ENCODE measurements at places on chromosomes 11 and 22.

DNA sequence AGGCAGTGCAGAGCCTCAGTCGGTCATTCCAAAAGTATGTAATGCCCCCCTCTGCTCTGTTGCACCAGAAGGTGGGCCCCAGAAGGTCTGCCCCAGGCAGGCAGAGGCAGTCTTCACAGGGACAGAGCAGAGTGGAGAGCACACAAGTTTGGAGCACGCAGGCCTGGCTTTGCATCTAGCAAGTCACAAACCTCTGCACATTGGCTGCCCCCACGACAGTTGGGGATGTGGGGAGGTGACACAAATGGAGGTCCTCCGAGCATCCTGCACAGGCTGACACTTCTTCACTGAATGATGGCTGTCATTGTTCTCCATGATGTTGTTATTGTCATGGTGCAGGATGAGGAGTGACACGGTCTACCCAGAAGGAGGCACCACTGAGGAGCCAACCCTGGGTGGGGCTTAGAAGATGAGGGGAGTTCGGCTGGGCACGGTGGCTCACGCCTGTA lies 11.9 kb downstream of the TOM1 start:
- no peak for DNase-seq

- DNase-seq: no peak
Observed at GRCh38 chr11:26229257-26229656, 102.7 kb upstream of the ANO3 start.

DNA sequence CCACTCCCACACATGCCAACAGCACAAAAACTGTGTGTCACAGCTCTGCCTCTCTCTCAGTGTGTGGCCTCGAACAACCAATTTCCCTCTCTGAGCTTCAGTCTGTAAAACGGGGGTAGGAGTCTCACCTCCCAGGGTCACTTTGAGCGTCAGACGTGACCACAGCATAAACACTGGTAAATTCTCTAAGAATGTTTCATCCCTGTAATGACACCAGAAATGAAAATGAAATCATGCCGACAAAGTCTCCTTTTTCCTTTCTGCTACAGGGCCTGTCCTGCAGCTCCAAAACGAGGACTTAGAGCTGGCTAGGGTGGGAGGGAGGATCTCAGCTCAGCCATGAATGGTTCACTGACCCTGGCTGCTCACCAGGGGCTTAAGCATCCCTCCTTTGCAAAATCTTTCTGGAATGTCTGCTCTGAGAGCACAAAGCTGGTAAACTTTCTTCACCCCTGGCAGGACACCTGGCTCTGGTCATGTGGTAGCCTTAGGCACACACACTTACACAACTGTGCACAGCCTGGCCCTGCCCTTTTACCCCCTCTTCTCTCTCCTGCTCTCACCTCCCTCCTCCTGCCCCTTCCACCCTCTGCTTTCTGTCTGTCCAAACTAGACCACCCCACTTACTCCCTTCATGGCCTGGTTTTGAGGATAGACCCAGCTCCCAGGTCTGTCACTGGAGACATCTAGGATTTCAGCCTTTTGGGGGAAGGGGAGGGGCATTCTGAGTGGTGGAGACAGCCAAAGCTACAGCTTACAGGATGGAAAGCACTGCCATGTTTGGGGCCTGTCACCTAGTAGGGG lies 12.3 kb upstream of the TSKU start:
- DNase-seq: no peak

- no peak for DNase-seq
Observed at GRCh38 chr11:68010090-68011041, at the start of gene ALDH3B1. ALDH3B1 (plus strand) TSS chr11:68010327; CDS start chr11:68015298, 4,971 bp downstream.

DNA sequence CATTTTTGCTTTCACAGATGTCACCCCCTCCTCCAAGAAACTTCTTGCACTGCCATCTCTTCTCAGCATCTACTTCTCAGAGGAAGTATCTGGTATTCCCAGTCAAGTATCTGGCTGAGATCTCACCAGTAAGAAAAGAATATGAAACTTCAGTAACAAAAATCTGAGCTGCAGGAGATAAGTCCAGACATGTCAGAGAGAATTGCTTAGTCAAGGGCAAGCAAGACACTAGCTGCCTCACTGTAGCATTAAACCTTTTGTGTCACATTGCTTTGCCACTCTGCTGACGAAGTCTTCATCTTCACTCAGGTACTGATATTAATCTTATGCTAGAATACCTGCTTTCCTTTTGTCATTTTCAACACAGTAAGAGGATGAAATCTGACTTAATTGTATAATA lies 70.6 kb upstream of the ZC3H12C start:
- DNase-seq: no peak

Measured in stimulated activated CD8-positive, alpha-beta memory T cell treated with anti-CD3 and anti-CD28 coated beads, Interleukin-2, amount 100 ng/mL, for 1 hour (primary cell).